ENCODE measurements at places on chromosomes 12 and 14.

- DNase-seq, result no peak
These were observed 32.5 kb upstream of the SSPN start for GRCh38 chr12:26162905-26163304.

GRCh38 chr14:96762650-96763049 is 34.5 kb upstream of the VRK1 start:
- DNase-seq, result no peak

DNA sequence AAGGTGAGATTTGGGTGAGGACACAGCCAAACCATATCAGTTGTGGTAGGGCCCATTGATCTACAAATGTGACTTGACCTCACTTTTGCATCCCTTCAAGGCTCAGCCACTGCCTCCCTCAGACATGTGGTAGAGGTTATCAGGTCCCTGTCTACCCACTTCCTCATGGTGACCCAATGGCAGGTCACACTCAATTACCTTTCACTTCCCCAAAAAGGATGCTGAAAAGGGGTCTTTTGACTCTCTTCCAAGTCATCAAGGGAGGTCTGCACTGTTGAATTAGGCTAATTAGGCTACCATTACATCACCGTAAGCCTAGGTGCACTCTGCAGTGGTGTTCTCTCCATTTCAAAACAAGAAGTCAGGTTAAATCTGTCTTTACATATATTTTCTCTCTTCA is 22.6 kb upstream of the DRAM1 start:
- no peak for DNase-seq

- DNase-seq, result no peak
These were observed 197.4 kb upstream of the FRMD6 start for GRCh38 chr14:51454351-51454750.

DNA sequence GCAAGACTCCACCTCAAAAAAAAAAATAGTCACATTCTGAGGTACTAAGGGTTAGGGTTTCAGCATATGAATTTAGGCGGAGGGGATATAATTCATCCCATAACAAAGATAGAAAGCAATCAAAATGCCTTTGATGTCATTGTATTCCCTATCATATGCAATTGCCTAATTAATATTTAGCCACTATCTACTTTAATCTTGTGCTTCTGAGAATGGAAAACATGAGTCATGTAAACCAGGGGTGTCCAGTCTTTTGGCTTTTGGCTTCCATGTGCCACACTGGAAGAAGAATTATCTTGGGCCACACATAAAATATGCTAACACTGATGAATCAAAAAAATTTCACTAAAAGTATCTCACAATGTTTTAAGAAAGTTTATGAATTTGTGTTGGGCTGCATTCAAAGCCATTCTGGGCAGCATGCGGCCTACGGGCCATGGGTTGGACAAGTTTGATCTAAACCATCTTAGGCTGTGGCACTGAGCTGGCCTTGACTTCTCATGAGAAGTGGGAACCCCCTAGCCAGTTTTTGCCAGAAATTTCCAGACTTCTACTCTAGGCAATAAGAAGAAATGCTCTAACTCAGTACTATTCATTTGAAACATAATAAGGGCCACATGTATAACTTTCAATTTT is 219.8 kb downstream of the PTPRO start:
- DNase-seq, result no peak

- no peak for DNase-seq
These were observed 13.0 kb upstream of the RIOX1 start for GRCh38 chr14:73477618-73478266.

DNA sequence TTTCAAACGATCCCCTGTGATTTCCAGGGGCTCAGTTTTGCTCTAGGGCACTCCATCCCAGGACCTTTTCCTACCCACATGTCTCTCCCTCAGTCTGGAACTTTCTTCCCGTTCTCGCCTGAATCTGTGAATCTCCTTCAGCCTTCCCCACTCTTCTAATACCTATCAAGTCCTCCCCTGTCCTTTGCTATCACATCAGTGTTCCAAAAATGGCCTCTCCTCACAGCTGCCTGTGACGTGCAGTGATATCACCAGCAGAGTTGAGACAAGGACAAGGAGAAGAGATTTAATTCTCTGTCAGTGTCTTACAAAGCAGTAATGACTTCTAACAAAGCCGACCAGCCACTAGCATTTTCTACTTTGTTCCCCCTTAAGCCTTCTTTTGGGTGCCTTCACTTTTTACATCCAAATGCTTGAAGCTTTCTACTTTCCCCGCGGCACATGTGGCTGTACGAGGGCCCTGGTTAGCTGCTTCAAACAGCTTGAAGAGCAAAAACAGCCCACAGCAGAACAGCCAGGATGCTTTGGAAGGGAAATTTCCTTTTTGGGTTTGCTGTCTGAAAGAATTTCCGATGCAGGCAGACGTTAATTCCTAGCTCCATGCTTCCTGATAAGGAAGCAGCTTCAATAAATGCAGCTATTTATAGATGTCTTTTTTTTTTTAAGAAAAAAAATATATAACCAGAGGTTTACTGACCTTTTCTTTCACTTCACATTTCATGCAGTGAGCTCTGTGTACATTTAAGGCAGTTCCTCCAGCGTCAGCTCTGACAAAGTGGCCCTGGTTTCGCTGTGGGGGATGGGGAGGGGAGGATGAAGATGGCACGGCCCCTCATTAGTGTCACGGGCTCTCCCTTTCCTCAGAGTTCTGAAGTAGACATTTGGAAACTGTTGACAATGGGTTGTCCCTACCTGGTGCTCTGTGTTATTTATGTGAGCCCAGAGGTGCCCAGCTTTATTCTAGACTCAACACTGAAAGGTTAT is 109.3 kb downstream of the ETV6 start:
- DNase-seq, result no peak

DNA sequence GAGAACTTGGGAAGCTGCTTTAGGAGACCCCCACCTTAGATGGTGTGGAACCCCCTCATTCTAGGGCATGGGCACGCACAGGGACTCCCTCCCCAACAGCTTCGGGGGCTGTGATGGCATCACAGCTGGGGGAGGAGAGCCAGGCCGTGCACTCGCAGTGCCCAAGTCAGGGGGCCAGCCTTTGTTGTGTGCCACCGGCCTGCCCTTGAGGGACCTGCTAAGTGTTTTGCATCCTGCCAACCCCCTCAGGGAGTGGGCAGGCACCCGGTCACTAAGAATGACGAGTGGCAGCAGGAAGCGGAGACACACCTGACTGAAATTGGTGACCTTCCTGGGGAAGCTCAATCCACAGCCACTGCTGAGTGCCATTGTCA is 334.9 kb upstream of the SFSWAP start:
- DNase-seq, result no peak

GRCh38 chr14:65949711-65950516 is 536.3 kb upstream of the CCDC196 start:
- DNase-seq, result no peak

DNA sequence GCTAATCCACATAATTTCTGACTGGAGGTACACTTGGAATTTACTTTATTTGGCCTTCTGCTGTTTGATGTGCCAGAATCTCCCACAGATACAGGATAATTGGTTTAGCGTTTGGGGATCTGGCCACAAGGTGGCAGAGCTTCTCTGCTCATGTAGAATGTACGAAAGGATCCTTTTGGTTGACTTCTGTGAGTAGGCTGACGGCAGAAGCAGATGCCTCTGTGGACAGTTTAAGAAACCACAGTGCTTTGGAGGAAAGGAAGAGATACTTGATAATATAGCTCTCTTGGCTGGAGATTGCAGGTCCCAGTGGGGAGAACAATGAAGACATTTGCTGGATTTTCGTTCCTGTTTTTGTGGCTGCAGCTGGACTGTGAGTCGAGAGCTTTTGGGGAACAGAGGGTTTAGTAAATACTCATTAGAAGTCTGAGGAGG is 75.3 kb upstream of the OR4E1 start:
- peak; percentile 14 for DNase-seq

DNA sequence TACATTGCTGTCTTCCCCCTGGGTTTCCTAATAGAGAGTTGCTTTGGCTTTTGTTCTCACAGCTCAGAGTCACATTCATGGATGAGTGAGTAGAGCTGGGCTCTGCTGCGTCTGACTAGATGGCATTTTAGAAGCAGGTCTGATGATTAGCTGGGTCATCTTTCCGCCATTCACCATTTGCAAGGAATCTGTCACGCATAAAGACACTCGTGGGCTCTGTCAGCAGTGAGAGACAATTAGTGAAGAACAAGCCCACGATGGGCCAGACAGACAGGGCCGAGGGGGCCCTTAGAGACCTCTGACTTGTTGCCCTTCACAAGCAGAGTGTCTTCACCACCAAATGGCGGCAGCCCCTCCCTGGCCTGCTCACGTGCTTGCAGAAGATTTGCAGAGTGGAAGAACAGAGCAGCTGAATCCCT is 175.0 kb downstream of the CRADD start:
- DNase-seq, result no peak

Data from T-helper 9 cell (primary cell).